ENCODE measurements at places on chromosomes 11 and 22.

GRCh38 chr11:86162239-86162638, 82.3 kb upstream of the EED start:
- DNase-seq: no peak

DNA sequence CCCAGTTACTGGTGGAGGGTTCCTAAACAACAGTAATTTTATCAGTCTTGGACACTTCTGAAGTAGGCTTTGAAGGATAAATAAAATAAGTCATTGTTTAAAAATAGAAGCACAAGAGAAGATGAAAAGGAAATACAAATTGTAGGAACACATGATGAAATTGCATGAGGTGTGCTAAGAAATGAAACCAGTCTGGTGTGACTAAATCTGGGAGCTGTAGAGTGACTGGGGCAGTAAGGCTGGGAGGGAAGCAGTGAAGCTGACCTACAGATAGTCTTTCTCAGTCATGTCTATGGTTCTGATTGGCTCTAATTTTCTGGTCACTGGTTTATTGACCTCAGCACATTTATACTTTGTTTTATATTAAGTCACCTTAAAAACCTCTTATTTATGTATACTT, 139.1 kb downstream of the SLC17A6 start:
- no peak for DNase-seq

GRCh38 chr11:34475656-34476055, 36.9 kb downstream of the CAT start:
- no peak for DNase-seq

DNA sequence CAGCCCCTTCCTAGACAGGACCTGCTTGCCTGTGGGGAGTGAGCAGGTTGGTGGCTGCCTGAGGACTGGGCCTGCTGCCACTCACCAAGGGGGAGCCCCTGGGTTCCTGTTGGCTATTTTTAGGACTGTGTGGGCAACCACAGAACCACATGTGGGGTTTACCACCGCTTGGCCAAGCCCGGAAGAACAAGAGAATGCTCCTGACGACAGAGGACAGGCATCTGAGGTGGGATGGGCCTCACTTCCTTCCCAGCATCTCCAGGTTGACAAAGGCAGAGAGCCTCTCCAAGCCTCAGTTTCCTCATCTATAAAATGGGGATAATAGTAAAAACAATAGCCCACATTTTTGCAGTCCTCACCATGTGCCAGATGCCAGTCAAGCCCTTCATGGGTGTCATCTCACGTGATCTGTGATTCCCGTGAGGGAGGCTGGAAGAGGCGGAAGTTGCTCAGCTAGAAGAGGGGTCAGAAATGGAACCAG, 43.6 kb downstream of the LRRC32 start:
- DNase-seq: no peak

DNA sequence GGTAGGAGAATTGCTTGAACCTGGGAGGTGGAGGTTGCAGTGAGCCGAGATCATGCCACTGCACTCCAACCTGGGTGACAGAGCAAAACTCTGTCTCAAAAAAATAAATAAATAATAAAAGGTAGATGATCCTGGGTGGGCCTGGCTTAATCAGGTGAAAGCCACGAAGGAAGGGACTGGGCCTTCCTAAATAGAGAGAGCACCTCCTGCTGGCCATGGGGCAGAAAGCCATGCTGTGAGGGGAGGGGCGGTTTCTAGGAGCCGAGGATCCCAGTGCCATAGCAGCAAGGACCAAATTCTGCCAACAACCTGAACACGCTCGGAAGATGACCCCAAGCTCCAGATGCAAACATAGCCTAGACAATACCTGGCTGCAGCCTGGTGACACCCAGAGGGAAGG, 24.5 kb upstream of the DGKZ start:
- DNase-seq: no peak

- DNase-seq: no peak
These were observed 5.5 kb upstream of the SIGIRR start for GRCh38 chr11:420054-420910.

DNA sequence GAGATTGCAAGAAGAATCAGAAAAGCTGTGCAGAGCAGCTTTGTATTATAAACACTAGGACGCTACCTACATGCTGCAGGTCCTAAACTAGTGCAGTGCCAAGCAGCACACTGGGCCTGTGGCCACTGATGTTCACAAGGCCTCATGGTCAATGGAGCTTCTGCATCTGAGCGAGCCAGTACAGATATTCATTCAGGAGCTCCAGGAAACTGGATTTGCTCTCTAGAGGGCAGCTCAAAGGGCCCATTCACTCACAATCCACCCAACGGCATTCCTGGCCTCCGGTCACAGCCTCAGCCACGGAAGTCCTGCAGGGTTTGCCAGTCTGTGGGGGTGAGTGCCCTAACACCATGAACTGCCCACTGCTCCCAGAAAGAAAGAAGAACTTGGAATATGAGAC, 5.8 kb upstream of the TBC1D10A start:
- DNase-seq: no peak

DNA sequence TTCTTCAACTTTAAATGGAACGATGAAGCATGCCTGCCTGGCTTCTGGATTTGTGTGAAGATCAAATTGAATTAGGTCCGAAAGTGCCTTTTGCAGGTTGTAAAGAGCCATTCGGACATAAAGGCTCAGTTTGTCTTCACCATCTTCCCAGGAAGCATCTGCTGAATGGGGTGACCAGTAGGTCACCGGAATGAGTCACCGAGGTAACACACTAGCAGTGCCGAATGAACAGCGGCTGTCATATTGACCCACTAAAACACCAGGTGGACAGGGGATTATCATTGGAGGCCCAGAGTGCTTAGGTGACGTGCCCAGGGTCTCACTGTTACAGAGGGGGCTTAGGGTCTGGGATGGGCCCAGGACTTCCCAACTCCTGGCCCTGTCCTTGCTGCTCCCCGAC, 43.1 kb upstream of the MYH9 start:
- DNase-seq: no peak

- no peak for DNase-seq
These were observed 1.9 kb upstream of the ATL3 start for GRCh38 chr11:63672936-63673539.
